ENCODE measurements at places on chromosomes 2 and 18. TPM values are rescaled to one million over a fixed set of nuclear protein-coding genes. Genes with fewer than 3 reads are reported as not detected.
A peak's percentile ranks its signal among the peaks of the same experiment; 100 is the strongest.

- peak; percentile 32 for DNase-seq
Measured at GRCh38 chr2:222844323-222844722, 16.5 kb upstream of the ACSL3 start.

ZDBF2 gene
- total RNA-seq, result 9.2 TPM

DNA sequence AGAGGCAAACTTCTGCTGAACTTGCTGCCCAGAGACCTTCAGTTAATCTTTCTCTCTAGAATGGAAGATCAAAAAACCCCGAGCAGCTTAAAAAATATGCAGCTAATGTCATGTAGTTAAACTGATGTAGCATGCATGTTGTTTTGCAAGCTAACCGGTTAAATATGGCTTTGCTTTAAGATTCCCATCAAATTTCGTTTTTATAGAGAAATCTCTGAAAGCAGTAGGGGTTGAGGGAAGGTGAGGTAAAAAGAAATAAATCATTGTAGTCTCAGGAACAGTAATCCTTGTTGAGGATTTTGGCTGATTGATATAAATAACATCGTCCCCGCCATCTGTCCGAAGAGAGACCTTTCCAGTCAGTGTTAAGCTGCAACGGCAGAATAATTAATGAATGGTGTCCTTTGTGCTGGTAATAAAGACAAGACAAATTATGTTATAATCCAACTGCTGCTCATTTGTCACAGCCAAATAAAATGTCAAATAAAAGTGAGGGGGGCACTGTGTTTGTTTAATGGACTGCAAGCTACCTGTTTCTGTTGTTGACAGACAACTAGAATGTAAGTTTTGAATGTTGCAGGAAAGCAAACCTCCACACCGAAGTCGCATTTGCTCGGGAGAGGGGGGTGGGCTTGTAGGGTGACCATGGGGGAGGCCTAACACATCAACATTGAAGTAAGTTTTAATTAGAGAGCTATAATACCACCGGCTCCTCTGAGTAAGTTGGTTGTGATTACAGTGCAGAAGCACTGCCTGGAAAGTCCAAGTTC, 555.5 kb downstream of the ARHGAP15 start:
- no peak for DNase-seq

SERPINB4 gene
- not detected for total RNA-seq

DNA sequence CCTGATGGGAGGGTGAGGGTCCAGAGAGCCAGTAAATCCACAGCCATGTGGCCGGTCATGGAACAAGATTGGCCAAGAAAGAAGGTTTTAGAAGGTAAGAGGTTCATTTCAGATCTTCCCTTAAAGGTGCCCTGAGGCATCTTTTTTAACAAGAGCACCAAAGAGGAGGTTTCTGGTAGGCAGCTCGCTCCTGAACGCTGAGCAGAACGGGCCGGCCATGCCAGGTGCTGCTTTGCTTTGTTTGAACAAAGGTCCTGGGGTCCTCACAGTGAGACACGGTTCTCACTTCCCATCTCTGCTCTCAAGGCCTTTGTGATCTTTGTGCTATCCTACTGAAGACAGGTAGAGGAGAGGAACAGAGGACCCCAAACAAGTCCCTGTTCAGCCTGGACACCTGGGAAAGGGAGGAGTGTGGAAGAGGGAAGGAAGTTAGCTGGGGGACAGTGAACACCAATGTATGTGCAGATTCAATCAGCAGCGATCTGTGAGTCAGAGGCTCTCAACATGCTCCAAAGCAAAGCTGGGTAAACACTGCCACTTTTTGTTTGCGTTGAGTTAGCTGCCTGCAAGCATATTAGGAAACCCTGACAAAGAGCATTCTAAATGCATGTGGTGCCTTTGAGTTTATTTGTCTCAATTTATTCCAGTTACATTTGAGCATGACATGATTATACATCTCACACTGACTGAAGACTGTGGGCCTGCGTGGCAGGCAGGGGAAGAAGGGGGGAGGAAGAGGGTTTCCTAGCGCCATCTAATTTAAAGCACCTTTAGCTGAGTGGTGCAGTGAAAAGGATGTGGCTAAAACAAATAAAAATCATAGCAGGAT, 102.4 kb downstream of the ASB1 start:
- DNase-seq, result no peak

DNA sequence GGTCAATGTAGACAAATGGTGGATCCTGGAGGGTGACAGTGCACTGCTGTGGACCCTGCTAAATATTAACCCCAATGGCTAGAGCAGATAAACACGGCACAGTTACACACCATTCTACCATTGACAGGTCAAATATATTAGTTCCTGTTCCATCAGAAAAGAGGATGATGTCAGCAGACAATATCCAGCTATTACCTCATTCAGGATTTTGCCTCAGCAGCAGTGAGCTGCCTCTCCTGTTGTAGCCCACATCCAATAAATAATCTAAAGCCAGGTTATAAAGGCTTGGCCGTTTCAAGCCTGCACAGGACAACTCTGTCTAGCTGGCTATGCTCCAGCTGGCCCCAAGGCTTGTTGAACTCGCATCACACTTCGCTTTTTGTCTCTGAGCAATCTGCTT, 31.6 kb upstream of the NETO1 start:
- DNase-seq, result no peak

DNA sequence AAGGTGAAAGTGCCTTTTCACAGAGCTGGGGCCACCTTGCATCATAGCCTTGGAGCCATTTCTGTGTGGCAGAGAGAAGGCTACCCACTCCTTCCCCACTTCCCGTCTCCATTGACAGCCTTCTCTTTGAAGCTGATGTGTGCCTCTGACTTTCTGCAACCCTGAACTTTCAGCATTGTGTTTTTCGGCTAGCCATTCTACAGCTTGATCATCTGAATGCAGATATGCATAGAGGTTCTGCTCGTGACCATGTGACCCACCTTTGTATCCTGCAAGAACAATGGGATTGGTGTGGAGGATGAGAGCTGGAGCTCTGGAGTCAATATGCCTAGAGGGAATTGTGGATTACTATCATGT, 69.1 kb upstream of the KCNE4 start:
- DNase-seq, result no peak

MAL gene
- not detected for total RNA-seq

DNA sequence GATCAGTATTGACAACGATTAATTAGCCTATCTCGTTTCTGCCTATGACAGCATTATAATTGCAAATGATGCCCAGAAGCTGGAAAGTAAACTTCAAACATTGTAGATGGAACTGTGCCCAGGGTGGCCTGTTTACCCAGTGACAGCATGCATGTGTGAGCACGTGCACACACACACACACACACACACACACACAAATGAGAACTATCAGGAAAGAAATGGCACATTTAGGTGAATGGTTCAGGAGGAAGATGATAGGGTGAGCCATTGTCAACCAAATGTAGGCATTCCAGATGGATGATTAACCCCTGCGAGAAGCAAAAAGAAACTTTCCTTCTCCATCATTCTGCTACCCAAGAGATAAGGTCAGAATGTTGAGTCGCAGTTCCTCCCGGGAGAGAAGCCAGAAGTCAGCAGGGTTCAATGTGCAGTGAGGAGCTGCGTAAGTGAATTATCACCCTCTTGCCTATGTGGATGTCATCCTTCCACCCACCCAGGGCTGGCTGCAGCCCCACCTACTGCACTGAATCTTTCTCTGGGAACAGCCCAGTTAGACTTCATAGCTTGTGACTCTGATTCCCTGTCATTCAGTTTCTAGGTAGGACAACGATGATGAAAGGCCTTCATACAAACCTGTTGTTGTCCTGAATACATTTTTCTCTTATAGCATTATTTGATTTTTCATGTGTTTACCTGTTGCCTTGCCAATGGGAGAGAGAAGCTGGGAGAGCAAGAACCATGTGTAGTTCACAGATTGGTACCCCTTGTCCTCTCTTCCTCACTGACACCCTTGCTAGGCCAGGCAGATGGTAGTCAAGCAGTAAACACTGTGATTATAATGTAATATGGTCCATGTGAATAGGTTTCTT, 3.5 kb upstream of the APOB start:
- no peak for DNase-seq

MAP3K20 gene
- 40.0 TPM for total RNA-seq

ATIC gene
- 173 TPM for total RNA-seq

FOXI3 gene
- not detected for total RNA-seq

DNA sequence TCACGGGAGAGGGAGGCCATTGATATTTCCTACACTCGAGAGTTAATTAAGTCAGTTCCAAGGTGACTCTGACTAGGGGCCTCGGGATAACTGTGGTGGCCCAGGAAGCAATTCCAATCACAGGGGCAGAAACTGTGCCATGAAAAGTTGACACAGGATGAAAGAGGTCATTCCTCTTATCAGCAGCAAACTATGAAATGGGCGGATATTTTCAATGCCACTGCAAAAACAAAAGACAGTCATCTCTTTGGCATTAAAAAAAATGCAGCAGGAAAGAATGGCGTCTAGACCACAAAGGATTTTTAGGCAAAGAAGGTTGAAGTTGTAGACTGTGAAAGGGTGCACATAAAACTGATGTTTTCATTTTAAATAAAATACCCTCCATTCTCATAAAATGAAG, 50.0 kb downstream of the TGIF1 start:
- DNase-seq, result no peak

DNA sequence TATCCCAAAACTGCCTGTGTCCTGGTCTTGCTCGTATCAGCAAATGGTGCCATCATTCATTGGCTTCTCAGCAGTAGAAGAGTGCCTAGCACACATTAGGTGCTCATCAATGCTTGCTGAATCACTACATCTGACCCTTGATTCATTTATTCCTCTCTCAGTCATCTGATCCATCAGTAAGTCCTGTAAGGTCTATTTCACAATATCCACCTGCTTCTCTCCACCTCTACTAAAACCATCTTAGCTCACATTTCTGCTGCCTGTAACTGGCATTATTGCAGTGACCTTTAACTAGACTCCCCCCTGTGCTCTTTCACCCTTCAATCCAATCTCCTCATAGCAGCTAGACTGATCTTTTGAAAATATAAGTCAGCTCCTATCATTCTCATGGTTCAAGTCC, 387.6 kb upstream of the SPRED2 start:
- no peak for DNase-seq

PLCL1 gene
- total RNA-seq, result 0.07 TPM

BOD1L2 gene
- not detected for total RNA-seq

DNA sequence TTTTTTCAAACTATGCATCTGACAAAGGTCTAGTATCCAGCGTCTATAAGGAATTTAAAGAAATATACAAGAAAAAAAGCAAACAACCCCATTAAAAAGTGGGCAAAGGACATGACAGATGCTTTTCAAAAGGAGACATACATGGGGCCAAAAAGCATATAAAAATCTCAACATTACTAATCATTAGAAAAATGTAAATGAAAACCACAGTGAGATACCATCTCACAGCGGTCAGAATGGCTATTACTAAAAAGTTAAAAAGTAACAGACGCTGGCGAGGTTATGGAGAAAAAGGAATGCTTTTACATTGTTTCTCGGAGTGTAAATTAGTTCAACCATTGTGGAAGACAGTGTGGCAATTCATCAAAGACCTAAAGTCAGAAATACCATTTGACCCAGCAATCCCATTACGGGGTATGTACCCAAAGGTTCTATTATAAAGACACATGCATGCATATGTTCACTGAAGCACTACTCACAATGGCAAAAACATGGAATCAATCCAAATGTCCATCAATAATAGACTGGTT, 643.1 kb upstream of the LRRTM1 start:
- DNase-seq, result no peak

LOXHD1 gene
- not detected for total RNA-seq

CABYR gene
- not detected for total RNA-seq

RGPD5 gene
- total RNA-seq, result 39.1 TPM

SERPINB3 gene
- total RNA-seq, result not detected

- peak; percentile 64 for DNase-seq
Measured at GRCh38 chr2:54482715-54483114, 26.6 kb downstream of the SPTBN1 start.

DNA sequence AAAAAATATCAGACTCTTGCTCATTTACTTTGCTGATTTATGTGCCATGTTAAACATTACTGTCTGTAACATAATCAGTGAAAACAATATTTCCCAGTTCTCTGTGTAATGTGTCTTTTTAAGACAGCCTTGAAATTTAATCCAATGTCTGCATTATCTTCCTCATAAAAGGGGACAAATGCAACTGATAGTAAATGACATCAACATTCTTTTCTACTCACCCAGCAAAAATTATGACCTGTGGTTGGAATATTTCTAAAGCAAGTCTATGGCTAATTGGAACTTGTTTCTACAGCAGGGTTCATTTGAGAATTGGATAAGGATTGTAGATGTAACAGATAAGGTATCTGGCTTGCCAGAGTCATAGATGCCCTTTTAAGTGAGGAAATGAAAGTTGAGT, 34.8 kb downstream of the C1D start:
- DNase-seq, result no peak

GPR39 gene
- total RNA-seq, result 5.1 TPM

- DNase-seq, result no peak
Measured at GRCh38 chr2:79984476-79984875, 320.1 kb downstream of the LRRTM1 start.

GRCh38 chr18:48208432-48209140, 200.6 kb downstream of the ZBTB7C start:
- DNase-seq, result no peak

CHRNG gene
- total RNA-seq, result not detected

SPDYA gene
- 1.2 TPM for total RNA-seq

DNA sequence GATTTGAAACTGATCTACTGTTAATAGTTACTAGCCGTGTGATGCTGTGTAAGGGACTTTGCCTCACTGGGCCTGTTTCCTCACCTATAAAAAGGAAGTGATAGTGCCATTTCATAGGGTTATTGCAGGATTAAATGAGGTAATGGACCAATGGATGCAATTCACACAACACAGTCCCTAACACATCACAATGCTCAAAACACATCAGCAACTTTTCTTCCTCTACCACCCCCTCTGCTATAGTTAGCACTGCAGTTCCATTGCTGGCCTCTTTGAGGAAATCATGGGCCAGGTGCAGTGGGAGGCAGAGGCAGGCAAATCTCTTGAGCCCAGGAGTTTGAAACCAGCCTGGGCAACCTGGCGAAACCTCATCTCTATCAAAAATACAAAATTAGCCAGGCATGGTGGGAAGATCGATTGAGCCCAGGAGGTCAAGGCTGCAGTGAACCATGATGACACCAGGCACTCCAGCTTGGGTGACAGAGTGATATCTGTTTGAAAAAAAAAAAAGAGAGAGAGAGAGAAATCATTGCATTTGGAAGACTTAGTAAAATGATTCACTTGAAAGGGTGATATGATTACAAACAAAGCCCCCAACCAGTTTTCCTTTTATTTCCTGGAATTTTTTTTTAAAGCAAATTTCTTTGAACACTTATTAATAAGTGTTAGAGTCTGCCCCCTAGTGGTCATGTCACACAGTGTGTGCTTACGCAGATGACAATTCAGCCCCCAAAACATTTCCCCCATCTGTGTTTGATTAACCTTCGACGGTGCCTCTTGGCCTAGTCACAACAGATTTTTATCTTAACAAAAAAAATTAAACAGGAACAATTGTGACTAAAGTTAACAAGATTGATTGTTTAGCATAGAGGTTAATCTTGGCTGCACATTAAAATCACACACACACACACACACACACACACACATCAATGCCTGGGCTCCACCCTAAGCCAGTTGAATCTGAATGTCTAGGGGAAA, 88.6 kb upstream of the BCL11A start:
- peak; percentile 45 for DNase-seq

DNA sequence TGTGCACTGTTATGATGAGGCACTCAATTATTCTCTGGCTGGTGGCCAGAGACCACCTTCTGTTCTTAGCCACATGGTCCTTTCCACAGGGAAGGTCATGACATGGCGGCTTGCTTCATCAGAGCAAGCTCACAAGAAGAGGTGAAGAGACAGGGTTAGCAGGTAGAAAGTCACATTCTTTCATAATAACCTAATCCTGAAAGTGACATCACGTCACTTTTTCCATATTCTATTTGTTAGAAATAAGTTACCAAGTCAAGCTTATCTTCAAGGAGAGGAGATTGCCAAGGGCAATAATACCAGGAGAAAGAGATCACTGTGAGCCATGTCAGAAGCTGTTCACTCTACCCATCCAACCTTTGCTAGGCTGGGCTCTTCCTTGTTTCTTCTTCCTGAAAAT, 139.4 kb downstream of the OSR1 start:
- no peak for DNase-seq
